ENCODE measurements at places on chromosomes 2 and 18. TPM values are rescaled to one million over a fixed set of nuclear protein-coding genes. Genes with fewer than 3 reads are reported as not detected.

The ASAP2 gene
- 10.6 TPM for total RNA-seq

The LHCGR gene
- 1.3 TPM for total RNA-seq

The INPP1 gene
- total RNA-seq = 21.5 TPM

The CBLN2 gene
- not detected for total RNA-seq

The NAGK gene
- 40.4 TPM for total RNA-seq

The CNGA3 gene
- not detected for total RNA-seq

The EGR4 gene
- not detected for total RNA-seq

The LGALSL gene
- 11.7 TPM for total RNA-seq

The MYO5B gene
- total RNA-seq = 2.3 TPM

- H3K27ac ChIP-seq = no peak overlapping the region
- no peak overlapping the region for H3K4me3 ChIP-seq
- no peaks in the 10 kb centered on the region for H3K36me3 ChIP-seq
- no peak for DNase-seq
- no peaks in the 10 kb centered on the region for H3K4me1 ChIP-seq
These were observed 754.7 kb upstream of the GYPC start for GRCh38 chr2:125901278-125901677.

GRCh38 chr2:239756790-239757760, 268.1 kb downstream of the NDUFA10 start:
- no peaks in the 10 kb centered on the region for H3K4me1 ChIP-seq
- peaks cover 12% of the 10 kb centered on the region for H3K27me3 ChIP-seq
- H3K36me3 ChIP-seq = no peaks in the 10 kb centered on the region

GRCh38 chr2:68434981-68435380, 32.1 kb downstream of the FBXO48 start:
- no peaks in the 10 kb centered on the region for H3K27me3 ChIP-seq
- no peak for DNase-seq
- H3K4me1 ChIP-seq = peaks cover 20% of the 10 kb centered on the region
- no peaks in the 10 kb centered on the region for H3K36me3 ChIP-seq

DNA sequence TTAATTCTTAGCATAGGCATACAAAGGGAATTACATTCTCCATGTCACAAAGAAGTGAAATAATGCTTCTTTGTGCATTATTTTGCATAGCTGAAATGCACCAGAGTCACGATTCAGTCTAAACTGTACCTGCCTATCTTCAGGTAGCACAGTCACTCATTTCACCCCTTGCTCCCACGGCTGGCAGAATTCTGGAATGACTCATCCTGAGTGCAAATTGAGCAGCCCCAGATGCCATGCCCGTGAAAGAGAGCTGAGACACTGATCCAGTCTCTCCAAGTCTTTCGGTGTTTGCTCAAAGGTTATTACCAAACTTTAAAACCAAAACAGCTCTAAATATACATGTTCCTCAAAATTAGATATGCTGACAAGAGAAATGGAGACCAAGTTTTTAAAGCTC, 168.3 kb upstream of the POU3F3 start:
- H3K4me3 ChIP-seq = no peak overlapping the region
- no peak overlapping the region for H3K27ac ChIP-seq
- H3K4me1 ChIP-seq = no peaks in the 10 kb centered on the region

DNA sequence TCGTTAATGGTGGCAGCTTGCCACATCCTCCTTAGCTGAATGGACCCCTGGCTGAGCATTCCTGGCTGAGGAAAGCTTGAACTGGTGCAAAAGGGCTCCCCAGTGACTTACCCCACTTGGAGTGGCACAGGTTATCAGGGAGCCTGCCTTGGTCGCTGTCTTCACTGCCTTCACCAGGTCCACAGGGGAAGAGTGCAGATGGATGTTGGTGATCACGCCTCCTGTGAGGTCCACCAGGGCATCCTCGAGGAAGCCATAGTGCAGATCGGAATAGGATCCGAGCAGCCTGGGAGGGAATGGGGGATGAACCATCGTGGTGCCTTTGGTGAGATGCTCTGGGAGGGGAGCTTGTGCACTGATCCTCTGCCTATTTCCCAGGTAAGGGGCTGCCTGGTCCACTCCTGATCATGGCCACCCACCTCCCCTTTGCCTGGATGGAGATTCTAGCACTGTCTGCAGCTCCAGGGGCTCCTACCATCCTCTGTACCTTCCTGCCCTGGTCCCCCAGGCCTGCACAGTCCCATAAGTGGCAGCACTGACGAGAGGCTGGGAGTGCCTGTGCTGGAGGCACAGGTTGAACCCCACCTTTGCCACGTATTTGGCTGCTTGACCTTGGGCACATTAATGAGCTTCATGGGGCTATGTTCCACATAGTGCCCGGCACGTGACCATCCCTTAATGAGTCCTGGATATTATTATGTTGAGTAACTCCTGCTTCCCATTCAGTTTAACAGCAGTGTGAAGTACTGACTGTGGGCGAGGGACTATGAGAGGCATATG, 43.0 kb downstream of the CAPN13 start:
- H3K36me3 ChIP-seq = no peaks in the 10 kb centered on the region
- H3K4me1 ChIP-seq = no peaks in the 10 kb centered on the region
- no peak overlapping the region for H3K27ac ChIP-seq
- no peak overlapping the region for H3K4me3 ChIP-seq
- no peak for DNase-seq

GRCh38 chr2:44479127-44479887, 117.6 kb downstream of the CAMKMT start:
- H3K27me3 ChIP-seq = no peaks in the 10 kb centered on the region
- H3K4me3 ChIP-seq = no peak overlapping the region
- H3K27ac ChIP-seq = no peak overlapping the region
- DNase-seq = peak; percentile 51
- H3K4me1 ChIP-seq = no peaks in the 10 kb centered on the region

- H3K4me3 ChIP-seq = no peak overlapping the region
- no peak overlapping the region for H3K27ac ChIP-seq
- DNase-seq = no peak
- no peaks in the 10 kb centered on the region for H3K36me3 ChIP-seq
- H3K4me1 ChIP-seq = no peaks in the 10 kb centered on the region
These were observed 118.8 kb upstream of the CTAGE1 start for GRCh38 chr18:22536558-22536957.

- no peaks in the 10 kb centered on the region for H3K4me1 ChIP-seq
- no peak for DNase-seq
- no peaks in the 10 kb centered on the region for H3K27me3 ChIP-seq
- no peak overlapping the region for H3K27ac ChIP-seq
- no peaks in the 10 kb centered on the region for H3K36me3 ChIP-seq
These were observed 93.9 kb upstream of the LTBP1 start for GRCh38 chr2:32852856-32853255.

- H3K4me1 ChIP-seq = no peaks in the 10 kb centered on the region
- no peak for DNase-seq
- H3K36me3 ChIP-seq = no peaks in the 10 kb centered on the region
- H3K27me3 ChIP-seq = no peaks in the 10 kb centered on the region
These were observed 14.3 kb upstream of the MC5R start for GRCh38 chr18:13809531-13810255.

DNA sequence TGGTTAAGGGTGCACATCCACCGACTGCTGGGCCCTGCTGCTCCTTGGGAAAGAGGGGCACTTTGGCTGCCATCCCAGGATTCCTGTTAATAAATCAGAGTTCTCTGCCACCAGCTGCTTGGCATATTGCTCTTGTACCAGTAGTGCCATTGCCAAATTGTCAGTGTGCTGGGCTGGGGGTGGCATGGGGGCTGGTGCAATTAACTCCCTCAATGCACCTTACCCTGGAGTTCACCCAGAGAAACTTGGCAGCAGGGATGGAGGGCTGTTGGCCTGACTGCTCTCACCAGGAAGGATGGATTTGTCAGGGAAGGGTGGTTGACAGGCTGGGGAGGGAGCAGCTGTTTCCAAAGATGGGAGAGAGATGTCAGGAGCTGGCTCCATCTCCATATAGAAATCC, 94.6 kb upstream of the SKOR2 start:
- H3K27ac ChIP-seq = no peak overlapping the region
- no peaks in the 10 kb centered on the region for H3K4me1 ChIP-seq
- no peak for DNase-seq
- no peaks in the 10 kb centered on the region for H3K27me3 ChIP-seq
- H3K4me3 ChIP-seq = no peak overlapping the region
- no peaks in the 10 kb centered on the region for H3K36me3 ChIP-seq

DNA sequence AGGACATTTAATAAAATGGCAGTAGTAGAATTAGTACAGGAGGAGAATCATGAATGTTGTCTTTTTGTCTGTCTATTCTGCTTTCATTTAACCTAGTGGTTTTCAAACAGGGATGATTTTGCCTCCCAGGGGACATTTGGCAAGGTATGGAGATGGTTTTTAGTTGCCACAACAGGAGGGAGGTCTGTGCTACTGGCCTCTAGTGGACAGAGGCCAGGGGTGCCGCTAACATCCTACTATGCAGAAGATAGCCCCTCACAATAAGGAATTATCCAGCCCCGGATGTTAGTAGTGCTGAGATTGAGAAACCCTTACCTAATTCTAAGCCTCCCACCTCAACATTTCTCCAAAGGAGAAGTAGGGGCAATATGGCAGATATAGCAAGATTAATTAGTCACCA, 18.3 kb downstream of the FASTKD2 start:
- no peaks in the 10 kb centered on the region for H3K4me1 ChIP-seq
- no peak for DNase-seq
- H3K36me3 ChIP-seq = peaks cover 36% of the 10 kb centered on the region
- H3K27me3 ChIP-seq = no peaks in the 10 kb centered on the region
- H3K27ac ChIP-seq = no peak overlapping the region
- no peak overlapping the region for H3K4me3 ChIP-seq

DNA sequence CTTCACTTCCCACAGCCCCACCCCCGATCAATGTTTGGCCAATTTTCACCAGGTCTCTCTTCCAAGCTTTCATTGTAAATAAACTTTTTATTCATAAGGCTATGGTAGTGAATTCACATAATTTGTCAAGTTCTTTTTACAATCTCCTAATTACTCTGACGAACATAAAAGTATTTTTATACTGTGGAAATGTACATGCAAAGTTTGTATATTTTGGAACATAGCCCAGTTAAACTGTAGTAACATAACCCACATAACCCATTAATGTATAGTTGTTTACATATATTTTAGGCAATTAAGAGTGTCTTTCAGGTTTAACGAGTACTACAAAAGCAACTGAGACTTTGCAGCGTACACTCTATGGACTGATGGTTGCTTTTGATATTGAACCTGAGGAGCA, 228.3 kb upstream of the ERBB4 start:
- no peak for DNase-seq
- no peak overlapping the region for H3K4me3 ChIP-seq
- H3K27ac ChIP-seq = no peak overlapping the region
- H3K36me3 ChIP-seq = no peaks in the 10 kb centered on the region

DNA sequence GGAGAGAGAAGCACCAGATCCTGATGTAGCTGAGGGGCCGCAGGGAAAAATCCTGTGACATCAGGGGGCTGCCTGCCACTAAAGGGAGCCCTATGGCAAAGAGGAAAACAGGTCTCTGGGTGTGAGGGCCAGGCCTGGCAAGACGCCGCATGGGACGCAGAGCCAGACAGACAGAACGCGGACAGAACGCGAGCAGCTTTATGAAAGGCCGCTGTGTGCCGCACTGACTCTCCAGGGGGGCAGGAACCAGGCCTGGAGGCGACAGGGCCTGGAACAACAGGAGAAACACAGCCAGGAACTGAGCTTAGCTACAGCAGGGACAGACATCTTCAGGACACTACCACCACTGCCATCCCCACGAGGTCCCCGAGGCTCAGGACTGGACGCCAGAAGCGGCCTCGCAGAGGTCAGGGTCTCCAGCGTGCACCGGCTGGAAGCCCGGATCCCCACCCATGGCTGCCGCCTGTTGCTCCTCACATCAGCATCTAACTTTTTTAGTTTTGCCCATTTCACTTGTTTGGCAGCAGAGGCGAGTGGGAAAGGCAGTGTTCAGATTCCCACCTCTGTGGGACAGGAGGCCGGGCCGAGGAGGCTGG, 131.6 kb downstream of the VAPA start:
- no peak for DNase-seq
- no peaks in the 10 kb centered on the region for H3K36me3 ChIP-seq
- no peak overlapping the region for H3K27ac ChIP-seq
- no peaks in the 10 kb centered on the region for H3K4me1 ChIP-seq
- no peak overlapping the region for H3K4me3 ChIP-seq
- no peaks in the 10 kb centered on the region for H3K27me3 ChIP-seq

Data from heart right ventricle (tissue), 16 donors.